LNCaP clone FGC (cell line): ENCODE measurements at places on chromosomes 3 and 15.

DNA sequence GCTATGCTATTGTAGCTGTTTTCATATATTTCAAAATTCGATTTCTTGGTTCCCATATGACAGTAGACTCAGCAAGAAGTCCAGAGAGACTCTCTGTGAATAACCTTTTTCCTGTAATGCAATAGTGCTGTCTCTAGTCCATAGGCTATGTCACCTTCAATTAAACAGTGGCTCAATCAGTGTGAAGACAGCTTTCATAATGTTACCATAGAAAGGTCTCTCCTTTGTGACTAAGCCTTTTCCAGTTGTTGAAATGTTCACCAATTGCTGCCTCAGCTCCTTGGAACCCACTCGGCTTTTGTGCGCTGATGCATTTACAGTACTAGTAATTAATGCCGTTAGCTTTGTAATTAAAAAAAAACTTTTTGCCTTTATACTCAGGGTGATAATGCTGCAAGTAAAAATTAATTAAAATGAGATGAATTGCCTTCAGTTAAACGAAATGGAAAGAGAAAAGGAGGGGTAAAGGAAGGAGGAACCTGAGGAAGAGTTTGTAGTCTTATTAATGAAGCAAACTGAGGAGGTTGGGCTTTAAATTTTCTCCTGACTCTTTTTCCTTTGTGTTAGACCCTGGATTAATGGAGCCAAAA, 214.8 kb downstream of the LSAMP start:
- DNase-seq = no peak

DNA sequence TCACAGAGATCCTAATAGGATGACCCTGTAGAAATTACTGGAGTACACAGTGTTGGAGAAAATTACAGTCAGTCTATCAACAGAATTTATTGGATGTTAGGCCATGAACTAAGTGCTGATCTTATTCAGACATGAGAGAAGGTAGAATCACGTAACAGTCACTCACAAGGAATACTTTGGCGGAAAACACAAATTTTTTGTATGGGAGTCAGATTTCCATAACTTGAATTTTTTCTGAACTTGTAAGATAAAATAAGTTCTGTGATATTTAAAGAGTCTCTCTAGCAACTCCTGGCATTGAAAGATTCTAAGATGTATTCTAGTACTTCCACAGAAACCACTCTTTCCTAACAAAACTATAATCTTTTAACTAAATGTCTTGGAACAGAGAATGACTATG, 178.8 kb upstream of the MME start:
- no peak for DNase-seq

DNA sequence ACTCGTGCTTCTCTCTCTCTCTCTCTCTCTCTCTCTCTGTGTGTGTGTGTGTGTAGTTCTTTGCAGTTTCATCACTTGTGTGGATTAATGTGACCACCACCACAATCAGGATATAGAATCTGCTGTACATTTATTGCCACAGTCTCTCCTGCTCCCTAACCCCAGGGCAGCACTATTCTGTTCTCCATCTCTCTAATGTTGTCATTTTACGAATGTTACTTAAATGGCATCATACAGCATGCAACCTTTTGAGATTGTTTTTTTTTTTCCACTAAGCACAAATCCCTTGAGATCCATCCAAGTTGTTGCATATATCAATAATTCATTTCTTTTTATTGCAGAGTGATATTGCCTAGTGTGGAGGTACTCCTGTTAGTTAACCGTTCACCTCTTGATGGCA, 26.9 kb downstream of the SLCO3A1 start:
- no peak for DNase-seq

DNA sequence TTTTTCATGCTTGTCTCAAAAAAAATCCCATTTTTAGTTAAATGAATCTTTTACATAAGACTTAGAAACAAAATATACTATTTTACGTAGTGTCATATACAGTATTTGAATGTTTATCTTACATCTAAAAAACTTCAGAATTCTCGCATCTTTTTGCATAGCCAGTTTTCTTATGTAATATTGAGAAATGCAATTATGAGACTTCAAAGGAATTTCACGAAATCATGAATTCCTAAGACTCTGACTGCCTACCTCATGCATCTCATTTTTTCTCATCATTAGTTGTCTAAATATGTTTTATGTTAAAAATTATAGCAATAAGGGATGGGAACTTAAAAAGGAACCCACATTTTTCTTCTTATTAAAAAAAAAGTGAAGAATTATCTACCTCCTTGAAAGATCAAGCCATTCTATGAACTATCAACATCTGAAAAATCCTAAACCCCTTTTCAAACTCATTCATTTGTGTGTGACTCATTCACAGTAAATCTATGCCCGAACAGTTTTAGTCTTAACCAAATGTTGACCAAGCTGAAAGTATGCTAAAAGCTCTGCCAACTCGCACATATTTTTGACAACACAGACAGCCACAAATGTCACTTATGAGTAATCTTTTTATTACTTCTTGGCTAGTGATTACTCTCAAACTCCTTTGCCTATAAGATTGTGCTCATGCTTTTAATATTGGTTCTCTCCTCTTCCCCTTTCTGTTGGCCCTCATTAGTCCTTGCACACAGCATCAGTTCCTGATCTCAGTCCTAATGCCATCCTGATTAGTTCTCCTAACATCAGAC, 115.9 kb downstream of the DCLK3 start:
- DNase-seq = no peak

- no peak for DNase-seq
These were observed 414.9 kb downstream of the RBMS3 start for GRCh38 chr3:29695643-29696198.

GRCh38 chr15:48315041-48315440, 16.2 kb upstream of the DUT start:
- no peak for DNase-seq

DNA sequence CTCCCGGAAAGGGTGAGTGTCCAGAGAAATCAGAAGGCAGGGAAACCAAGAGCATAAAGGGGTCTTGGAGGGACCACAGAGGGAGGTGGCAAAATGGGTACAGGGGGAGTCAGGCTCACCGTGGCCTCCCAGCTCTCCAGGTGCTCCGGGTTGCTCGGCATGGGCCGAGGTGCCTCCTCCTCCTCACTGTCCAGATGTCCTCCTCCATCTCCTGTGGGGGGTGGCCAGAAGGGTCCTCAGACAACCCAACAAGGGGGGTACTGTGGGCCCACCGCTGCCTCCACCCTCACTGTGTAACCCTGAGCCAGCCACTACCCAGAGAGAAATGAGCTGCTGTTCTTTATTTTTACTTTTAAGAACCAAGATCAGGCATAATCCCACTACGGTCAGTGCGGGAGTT, 30.4 kb upstream of the OR4F6 start:
- DNase-seq = no peak

DNA sequence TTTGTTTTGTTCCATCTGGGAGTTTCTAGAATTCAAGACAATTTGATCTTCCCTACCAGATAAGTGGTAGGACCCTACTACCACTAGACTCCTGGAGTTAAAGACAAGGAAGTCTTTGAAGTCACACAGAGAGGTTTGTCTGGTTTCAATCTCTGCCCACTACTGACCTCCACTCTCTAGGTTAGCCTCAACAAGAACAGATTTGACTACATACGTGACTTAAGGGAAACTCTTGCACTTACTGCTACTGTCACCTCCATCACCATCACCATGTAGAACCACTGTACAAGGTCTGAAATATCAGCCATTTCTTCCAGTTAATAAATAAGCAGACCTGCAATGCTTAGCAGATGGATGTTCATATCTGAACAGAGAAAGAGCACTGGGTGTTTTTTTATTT, 148.3 kb upstream of the ARHGEF26 start:
- DNase-seq = no peak

GRCh38 chr3:140216249-140216648, 281.3 kb downstream of the CLSTN2 start:
- DNase-seq = no peak

DNA sequence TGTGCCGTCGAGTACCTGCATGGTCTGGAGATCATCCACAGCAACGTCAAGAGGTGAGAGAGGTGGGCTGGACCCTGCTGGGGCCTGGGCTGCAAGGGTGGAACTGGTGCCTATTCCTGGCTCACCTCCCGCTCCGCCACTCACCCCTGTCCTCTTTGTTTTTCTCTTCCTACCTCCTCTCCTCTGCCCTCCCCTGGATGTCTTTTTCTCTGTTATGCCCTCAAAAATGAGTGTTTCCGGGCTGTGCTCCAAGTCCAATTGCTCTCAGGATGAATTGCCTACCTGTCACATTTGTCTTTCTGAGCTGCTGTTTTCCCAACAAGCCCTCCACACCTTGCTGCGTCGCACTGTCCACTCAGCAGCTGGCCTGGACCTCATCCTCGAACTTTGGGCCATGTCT, 28.5 kb upstream of the TATDN2 start:
- no peak for DNase-seq

DNA sequence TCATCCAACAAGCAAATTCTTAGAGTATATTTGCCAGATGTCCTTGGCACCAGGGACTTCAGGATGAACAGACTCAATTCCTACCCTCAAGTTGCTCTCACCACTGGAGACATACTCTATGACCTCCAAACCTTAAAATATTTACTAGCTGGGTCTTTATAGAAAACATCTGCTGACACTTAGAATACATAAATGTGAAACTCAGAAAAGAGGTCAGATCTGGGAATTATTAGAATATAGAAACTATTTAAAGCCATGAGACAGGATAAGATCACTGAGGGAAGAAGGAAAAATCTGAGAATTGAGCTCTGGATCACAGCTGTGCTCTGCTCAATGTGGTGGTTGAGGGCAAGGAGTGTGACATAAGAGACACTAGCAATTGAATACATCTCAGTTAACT, 695.4 kb upstream of the UBE2E2 start:
- DNase-seq = no peak

DNA sequence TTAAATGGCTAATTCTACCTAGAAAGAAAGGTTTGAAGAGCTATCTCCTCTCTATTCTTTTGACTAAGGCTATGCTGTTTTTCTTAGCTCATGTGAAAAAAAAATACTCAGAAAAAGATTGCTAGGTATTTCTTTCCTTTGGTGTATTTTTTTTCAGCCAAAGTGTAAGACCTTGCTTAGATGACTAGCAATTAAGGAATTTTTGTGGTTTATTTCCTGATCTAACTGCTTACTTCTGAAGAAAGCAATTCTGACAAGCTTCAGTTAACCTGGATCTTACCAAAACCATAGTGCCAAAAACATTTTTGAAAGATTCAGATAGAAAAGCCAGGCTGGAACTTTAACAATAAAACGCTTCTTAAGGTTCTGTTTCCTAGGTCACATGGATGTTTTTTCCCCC, 315.6 kb downstream of the SOX2 start:
- no peak for DNase-seq

GRCh38 chr3:186075931-186076567, 32.8 kb downstream of the ETV5 start:
- DNase-seq = no peak
